Uterine smooth muscle cell (primary cell): ENCODE measurements at places on chromosomes 2 and 18. TPM values are rescaled to one million over a fixed set of nuclear protein-coding genes. Genes with fewer than 3 reads are reported as not detected.

Gene HOXD4
- 0.12 and 0.22 TPM in 2 replicates for total RNA-seq

Gene GMPPA
- total RNA-seq, result 67.4 and 70.6 TPM in 2 replicates

Gene MARCHF4
- total RNA-seq, result 2.4 and 3.1 TPM in 2 replicates

Gene SPATA3
- not detected in 2 replicates for total RNA-seq

Gene SPP2
- total RNA-seq, result not detected in 2 replicates

Gene OTOS
- not detected in 2 replicates for total RNA-seq

Gene SMPD4
- 12.7 and 18.9 TPM in 2 replicates for total RNA-seq

Gene DES
- 284 and 858 TPM in 2 replicates for total RNA-seq

Gene UGT1A1
- total RNA-seq, result not detected in 2 replicates

Gene TPO
- under 0.01 TPM in 1 of 2 replicates, not detected in the other for total RNA-seq

Gene GCG
- total RNA-seq, result not detected in 2 replicates

Gene COLEC12
- total RNA-seq, result 7.2 and 13.2 TPM in 2 replicates

Gene ZDBF2
- total RNA-seq, result 12.9 and 27.4 TPM in 2 replicates

Gene MALL
- total RNA-seq, result 18.1 and 59.2 TPM in 2 replicates

Gene DYNAP
- total RNA-seq, result not detected in 2 replicates

Gene HRH4
- under 0.01 and 0.12 TPM in 2 replicates for total RNA-seq

Gene CELF4
- total RNA-seq, result not detected in 2 replicates

Gene SLC9A4
- total RNA-seq, result not detected in 2 replicates

Gene C2orf42
- 14.2 and 20.0 TPM in 2 replicates for total RNA-seq

Gene REG3G
- not detected in 2 replicates for total RNA-seq

Gene GDF7
- total RNA-seq, result 4.0 and 4.1 TPM in 2 replicates

Gene TXNDC2
- 0.12 and 0.22 TPM in 2 replicates for total RNA-seq

Gene MLPH
- 29.1 and 110 TPM in 2 replicates for total RNA-seq

Gene ASPRV1
- total RNA-seq, result 0.11 and 0.12 TPM in 2 replicates

Gene ABCB6
- total RNA-seq, result 28.1 and 38.4 TPM in 2 replicates

Gene KRTCAP3
- not detected in 2 replicates for total RNA-seq

Gene PLGLB1
- total RNA-seq, result 0.22 and 0.50 TPM in 2 replicates

Gene IGFBP2
- total RNA-seq, result 119 and 136 TPM in 2 replicates

Gene CDK5R2
- 0.22 and 0.25 TPM in 2 replicates for total RNA-seq

Gene CNOT9
- 38.1 and 69.2 TPM in 2 replicates for total RNA-seq

Gene LANCL1
- 43.6 and 44.1 TPM in 2 replicates for total RNA-seq

Gene SLC8A1
- 53.6 and 90.3 TPM in 2 replicates for total RNA-seq

Gene AGPS
- total RNA-seq, result 32.3 and 44.1 TPM in 2 replicates

Gene ACVR1C
- total RNA-seq, result 0.25 and 0.33 TPM in 2 replicates

Gene EMX1
- not detected in 2 replicates for total RNA-seq

Gene HAAO
- 0.25 and 0.44 TPM in 2 replicates for total RNA-seq

Gene SPHKAP
- total RNA-seq, result 1.2 and 4.0 TPM in 2 replicates

Gene LIMS3
- total RNA-seq, result 13.9 and 14.7 TPM in 2 replicates

Gene CYRIA
- total RNA-seq, result 8.7 and 18.1 TPM in 2 replicates

Gene CTAGE1
- not detected in 2 replicates for total RNA-seq

Gene UGT1A4
- total RNA-seq, result not detected in 2 replicates

Gene RTKN
- total RNA-seq, result 12.9 and 14.6 TPM in 2 replicates

Gene ARHGAP15
- total RNA-seq, result not detected in 2 replicates

Gene EFR3B
- 0.55 and 0.87 TPM in 2 replicates for total RNA-seq

Gene RIT2
- not detected in 2 replicates for total RNA-seq

Gene FAM228A
- under 0.01 and 0.11 TPM in 2 replicates for total RNA-seq
